Activated CD4-positive, alpha-beta T cell treated with anti-CD3 and anti-CD28 coated beads, Interleukin-2, amount 50 U/mL, for 48 hours (primary cell): ENCODE measurements at places on chromosomes 6 and 20.

DNA sequence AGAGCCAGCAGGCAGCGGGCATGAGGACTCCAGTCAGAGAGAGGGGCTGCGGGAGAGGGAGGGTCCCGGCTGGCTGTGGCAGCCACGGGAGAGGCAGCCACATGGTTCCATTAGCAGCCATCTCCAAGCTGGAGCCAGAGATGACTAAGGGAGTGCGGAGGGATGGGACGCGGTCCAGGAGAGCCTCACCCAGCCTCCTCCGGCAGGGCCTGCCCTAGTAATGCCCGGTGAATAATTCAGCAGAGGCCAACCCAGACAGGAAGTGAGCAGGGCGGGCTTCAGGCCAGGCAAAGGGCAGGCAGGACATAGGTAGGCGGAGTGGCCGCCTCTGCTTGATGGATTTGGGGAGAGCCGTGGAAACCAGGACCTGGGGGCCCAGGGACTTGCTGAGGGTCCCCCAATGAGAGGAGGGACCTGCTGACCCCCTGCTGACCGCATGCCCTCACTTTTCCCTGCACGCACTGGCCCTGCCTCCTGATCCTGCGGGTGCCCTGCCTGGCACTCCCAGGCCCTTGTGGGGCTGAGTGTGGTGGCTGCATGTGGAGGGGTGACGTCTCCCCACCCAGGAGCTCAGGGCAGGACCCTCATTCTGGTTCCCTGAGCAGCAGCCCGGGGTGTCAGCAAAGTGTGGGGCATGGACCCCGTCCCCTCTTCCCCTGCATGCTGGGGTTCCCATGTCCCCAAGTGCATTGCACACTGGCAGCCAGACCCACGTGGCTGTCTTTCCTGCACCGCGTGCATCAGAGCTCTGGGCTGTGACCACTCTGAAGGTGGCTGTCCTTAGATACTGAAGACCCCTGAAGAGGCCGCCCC is 51.8 kb upstream of the SLCO4A1 start:
- DNase-seq: no peak

DNA sequence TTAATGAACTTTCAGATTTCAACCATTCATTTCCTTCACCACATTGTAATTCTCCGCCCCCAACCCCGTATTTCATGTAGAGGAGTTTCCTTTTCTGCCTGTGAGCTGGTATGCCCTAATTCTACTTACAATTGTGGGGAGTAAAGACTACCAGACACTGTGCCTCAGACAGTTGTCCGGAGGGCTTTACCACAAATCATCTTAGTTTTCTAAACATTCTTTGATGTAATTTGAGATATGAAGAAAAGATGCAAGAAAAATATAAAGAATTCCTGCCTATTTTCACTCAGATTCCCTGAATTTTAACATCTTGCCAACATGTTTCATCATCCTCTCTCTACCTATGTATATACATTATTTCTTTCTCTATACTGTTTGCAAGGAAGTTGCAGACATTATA is 28.3 kb upstream of the LOC128125822 start:
- no peak for DNase-seq

- DNase-seq: no peak
Measured at GRCh38 chr20:1277529-1278322, 11.6 kb downstream of the SNPH start.

DNA sequence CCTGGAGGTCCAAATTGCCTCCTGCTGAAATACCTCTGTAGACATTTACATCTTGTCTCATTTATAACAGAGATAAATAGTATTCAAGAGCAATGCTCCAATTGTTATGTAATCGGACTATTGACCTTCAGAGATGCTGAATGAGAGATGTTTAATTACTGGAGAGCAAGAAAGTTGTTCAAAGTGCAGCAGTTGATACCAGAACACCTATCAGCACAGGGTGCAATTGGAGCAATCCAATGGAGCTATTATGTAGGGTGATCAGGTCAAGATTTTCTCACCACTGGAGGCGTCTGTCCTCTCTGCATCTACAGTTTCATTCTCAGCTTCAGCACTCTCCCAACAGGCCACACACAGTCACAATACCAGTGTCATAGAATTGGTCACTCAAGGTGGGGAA is 19.5 kb upstream of the TMX4 start:
- DNase-seq: no peak

GRCh38 chr20:57651881-57652605 is 31.8 kb upstream of the ZBP1 start:
- DNase-seq: no peak

DNA sequence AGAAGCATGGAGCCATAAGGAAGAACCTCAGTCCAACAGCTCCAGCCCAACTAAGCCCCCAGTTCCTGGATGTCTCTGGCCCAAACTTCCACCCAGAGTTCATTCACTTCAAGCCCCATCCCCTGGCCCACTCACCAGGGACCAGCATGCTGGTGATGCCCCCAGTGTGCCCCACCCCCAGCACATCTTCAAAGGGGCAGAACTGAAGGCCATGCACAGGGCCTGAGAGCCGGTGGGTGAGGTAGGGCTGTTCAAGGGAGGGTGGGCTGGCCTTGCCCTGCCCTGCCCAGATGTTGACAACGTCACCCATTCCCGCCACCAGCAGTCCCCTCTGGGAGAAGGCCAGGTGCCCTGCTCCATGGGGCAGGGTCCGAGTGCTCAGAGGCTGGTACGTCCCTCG is 3.6 kb downstream of the B3GALT4 start:
- DNase-seq: no peak

DNA sequence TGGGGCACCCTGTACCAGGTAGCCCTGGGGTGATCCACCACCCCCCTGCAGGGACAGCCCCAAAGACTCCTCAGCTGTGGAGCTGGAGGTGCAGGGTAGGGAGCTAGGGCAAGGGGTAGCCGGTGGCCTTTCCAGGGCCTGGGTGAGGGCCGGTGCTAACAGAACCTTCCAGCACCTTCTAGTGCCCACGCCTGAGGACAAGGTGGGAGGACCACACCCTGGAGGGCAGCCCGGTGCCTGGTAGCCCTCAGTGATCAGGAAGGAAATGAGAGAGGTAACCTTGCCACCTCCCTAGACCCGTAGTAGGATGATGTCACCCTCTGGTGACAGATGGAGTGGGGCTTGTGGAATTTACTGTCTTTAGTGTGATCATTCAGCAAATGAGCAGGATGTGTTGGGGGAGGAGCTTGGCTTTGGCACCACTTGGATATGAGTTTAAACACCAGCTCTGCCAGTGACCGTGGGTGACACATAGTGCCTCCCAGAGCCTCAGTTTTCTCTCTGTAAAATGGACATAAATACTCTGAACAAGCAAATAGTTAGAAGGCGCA is 187.7 kb downstream of the NFATC2 start:
- DNase-seq: no peak

DNA sequence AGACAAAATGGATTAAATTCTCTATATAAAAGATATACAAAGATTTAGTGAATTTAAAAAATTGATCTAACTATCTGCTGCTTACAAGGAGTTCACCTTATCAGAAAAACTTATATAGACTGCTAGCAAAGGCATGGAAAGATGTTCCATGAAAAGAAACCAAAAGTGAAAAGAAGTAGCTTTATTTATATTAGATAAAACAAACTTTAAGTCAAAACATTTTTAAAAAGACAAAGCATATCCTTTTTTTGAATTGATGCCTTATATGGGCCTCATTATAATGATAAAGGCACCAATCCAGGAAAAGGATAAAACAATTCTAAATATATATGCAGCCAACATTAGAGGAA is 334.2 kb downstream of the MEI4 start:
- DNase-seq: no peak

DNA sequence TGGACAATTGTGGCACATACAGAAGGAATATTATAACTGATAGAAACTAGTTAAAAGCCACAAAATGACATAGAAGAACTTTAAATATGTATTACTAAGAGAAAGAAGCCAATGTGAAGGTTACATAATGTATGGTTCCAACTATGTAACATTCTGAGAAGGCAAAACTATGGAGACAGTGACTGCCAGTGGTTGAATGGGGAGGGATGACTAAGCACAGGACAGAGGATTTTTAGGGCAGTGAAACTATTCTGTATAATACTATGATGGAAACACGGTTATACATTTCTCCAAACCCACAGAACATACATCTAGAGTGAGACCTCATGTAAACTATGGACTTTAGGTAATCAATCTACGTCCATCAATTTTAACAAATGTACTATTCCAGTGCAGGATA is 22.4 kb downstream of the SYNCRIP start:
- DNase-seq: no peak

DNA sequence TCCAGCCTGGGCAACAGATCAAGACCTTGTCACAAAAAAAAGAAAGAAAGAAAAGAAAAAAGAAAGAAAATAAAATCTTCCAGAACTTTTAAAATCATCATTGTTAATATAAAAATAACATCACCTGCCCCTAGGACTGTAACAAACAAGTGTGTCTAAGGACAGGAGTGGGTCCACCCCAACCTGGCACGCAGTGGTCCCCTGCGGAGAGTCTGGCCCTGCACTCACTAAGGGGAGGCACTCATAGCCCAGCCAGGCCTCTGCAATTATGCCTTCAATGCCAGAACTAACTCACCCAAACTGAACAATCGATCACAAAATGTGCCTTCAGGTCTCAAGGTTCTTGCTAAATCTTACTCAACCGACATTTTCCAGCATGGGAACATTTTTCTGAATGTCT is 4.8 kb downstream of the GMEB2 start:
- DNase-seq: no peak

DNA sequence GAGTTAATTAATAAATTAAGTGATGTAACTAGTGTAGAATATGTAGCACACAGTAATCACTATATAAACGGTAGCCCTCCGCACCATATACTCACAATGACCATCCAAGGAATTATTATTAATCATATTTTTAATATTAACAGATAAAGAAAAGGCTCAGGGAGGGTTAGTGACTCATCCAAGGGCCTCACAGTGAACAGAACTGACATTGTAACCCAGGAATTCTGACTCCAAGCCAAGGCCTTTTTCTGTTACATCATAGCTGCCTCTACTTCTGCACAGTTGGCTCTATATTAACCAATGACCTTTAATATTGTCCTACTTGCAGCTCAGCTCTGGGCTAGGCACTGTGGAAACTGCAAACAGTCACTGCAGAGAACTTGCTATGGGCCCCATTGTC is 117.5 kb upstream of the SIRPG start:
- DNase-seq: no peak

- no peak for DNase-seq
Measured at GRCh38 chr6:20946022-20946421, 411.8 kb downstream of the CDKAL1 start.

DNA sequence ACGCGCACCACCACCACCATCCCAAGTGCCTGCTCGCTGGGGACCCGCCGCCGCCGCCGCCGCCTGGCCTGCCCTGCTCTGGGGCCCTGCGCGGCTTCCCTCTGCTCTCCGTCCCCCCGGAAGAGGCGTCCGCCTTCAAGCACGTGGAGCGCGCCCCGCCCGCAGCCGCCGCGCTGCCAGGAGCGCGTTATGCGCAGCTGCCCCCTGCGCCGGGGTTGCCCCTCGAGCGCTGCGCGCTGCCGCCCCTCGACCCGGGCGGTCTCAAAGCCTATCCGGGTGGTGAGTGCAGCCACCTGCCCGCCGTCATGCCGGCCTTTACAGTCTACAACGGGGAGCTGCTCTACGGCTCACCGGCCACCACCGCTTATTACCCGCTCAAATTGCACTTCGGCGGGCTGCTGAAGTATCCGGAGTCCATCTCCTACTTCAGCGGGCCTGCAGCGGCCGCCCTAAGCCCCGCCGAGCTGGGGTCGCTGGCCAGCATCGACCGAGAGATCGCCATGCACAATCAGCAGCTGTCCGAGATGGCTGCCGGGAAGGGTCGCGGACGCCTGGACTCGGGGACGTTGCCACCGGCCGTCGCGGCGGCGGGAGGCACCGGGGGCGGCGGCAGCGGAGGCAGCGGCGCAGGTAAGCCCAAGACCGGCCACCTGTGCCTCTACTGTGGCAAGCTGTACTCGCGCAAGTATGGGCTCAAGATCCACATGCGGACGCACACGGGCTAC is 7.2 kb downstream of the PRDM13 start:
- DNase-seq: no peak

DNA sequence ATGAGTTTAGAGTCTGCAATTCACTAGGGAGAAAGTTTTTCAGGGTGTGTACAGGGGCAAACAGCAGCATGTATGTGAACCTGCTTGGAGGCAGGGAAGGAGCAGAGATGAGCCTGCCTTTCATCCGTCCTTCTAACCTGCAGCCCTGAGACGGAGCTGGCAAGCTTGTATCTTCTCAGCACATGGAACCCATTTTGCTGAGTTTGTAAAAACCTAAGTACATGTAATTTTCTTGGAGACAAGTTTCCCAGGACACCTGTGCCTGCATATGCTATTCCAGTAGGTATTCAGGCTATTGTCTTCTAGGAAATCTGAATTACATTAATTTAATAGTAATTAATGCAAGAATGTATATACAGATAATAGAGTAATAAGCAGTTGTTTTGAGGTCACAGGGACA is 28.8 kb upstream of the MOXD1 start:
- no peak for DNase-seq

DNA sequence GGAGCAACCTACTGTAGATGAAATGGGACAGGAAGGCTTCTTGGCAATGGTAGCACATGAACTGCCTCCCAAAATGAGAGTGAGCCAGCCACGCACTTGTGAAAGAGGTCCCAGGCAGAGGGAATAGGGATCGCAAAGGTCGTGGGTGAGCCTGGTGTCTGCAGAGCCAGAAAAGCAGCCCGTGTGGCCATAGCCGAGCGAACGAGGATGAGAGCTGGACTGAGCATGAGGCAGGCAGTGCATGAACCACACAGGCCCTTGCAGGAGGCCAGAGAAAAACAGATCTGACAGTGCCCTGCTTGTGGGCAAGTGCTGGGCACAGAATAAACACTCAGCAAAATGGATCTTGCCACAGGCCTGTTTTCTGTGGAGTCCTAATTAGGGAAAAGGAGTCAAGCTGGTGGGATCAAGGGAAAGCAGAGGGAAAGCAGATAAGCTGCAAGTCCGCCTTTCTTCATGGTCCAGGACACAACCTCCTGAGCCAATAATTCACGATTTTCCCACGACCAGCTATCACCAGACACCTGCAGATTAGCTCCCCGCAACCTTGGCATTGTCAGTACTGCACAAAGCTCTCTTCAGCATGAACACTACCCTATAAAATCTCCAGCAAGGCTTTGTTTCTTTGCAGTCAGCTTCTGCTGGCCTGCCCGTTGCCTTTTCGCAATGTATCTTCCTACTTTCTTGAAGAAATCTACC is 44.0 kb downstream of the GCNT2 start:
- no peak for DNase-seq

DNA sequence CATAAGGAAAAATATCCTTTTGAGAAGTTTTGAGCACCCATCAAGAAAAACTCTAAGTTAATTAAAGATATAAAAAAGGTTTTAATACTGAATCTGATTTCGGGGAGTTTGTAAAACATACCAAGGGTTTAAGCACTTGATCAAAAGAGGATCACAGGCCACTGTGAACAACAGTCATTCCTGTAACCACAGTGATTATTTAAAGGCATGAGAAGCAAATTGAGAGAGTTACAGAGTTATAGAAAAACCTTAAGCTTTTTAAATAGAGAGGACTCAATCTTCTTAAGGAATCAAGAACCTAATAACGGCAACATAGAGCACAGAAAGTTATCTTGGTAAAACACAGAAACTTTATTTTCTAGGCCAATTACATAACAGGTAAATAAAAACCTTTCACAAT is 831.6 kb downstream of the C6orf118 start:
- no peak for DNase-seq
